ENCODE measurements at places on chromosomes 12 and 14.

DNA sequence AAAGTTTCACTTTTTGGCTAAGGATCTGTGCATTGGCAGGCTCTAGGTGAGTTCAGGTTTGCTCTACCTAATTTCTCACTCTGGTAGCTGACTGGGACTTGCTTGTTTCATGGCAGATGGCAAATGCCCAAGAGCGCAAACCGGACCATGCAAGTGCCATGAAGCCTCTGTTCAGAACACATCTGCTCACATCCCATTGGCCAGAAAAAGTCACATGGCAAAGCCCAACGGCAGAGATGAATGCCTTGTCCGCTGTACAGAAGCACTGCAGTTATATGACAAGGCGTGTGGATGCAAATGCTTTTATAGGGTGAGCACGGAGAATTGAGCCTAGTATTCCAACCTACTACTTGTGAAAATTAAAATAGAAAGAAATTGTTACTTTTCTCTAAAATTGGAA lies 202.2 kb upstream of the HMGA2 start:
- no peak for DNase-seq

GRCh38 chr12:53696285-53696654 lies 20.4 kb upstream of the ATP5MC2 start:
- DNase-seq = peak; percentile 90

GRCh38 chr14:80304125-80304766 lies 92.9 kb upstream of the DIO2 start:
- DNase-seq = no peak

DNA sequence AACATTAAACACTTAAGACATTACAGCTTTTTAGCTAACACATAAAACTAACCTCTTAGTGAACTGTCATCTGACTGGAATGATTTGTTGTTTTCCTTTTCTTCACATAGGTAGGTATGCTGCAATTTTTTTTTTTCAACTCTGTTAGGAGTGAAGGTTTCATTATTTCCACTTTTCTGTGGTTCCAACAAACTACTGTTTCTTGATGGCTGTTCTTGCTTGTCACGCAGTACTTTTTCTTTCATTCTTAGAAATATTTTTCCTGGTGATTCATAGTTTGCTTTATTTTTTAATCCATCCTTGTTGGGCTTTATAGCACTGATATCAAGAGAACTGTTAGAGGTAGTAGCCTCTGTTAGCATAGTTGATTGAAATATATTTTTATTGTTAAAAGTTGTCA lies 6.3 kb downstream of the MIS18BP1 start:
- DNase-seq = no peak

DNA sequence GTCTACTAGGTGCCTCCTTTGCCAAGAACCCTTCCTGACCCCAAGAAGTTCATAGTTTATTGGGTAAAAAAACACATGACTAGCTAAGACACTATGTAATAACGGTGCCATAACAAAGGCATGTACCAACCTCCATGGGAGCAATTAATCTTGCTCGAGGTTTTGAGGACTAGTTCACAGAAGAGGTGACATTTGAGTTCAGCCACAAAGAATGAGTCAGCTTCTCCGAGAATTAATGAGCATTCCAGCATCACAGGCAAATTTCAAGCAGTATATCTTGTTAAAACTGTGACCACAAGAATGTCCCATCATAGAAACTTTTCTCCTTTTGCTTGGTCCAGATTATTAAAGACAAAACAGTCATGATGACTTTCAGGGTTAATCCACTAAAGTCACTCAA lies 113.0 kb upstream of the RAP1B start:
- no peak for DNase-seq

DNA sequence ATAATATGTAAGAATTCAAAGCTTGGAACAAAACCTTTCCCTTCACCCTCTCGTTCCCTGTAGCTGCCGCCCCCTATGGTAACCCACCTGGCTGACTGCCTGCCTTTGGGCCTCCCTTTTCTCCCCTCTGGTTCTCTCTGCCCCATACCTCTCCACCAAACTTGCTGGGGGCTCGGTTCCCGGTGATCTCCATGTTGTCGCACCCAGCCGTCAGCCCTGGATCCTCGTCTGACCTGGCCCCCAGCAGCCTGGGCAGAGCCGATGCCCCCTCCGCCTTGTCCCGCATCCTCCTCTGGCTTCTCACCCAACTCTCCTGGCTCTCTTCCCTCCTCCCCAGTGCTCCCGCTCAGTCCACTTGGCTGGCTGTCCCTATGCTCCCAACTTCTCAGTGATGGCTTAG lies 4.5 kb downstream of the CYP46A1 start:
- no peak for DNase-seq

DNA sequence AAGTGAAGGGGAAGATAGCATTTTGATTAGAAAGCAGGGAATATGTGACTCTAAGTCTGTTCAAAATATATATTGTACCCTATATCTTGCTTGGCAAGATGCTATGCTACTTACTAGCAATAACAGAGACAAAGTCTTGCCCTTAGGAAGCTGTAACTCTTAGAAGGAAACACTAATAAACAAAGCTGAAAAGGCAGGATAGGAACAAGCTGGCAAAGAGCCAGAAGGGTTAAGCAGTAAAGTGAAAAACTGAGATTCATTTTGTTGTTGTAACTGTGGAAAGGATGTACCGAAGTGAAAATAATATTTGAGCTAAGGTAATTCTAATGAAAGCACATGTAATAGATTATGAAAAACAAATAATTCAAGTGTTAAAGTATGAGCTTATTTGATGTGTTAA lies 527.1 kb upstream of the FLRT2 start:
- DNase-seq = no peak

GRCh38 chr12:68428724-68429501 lies 96.8 kb upstream of the MDM1 start:
- no peak for DNase-seq

GRCh38 chr14:102058146-102058545 lies 28.7 kb downstream of the HSP90AA1 start:
- no peak for DNase-seq

DNA sequence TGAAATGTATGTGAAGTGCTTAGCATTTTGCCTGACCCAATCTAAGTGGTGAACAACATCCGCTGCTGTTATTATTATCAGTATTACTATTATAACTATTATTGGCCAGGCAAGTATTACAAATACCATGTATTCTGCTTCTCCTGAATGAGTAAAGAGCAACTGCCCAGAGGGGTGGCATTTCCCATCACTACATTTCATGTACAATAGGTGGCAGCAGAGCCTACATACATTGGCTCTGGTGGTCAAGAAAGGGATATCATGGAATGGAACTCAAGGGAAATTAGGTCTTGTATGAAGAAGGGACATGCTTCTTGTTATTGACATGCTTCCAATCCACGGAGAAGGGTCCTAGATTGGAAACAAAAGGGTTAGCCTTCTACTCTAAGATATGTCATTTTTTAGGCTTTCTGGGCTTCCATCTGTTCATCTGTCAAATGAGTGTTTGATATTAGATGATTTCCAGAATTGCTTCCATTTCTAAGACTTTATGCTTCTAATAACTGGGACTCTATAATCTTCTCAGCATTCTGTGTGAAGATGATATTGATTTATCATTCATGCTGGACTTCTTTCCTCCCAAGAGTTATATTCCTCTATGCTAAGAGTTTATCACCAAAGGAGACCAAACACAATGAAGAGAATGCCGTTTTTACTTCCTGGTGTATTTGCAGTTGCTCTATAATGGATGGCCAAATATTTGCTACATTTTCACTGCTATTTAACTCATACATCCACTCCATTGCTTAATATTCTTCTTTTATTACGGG lies 239.1 kb downstream of the SSPN start:
- DNase-seq = no peak

DNA sequence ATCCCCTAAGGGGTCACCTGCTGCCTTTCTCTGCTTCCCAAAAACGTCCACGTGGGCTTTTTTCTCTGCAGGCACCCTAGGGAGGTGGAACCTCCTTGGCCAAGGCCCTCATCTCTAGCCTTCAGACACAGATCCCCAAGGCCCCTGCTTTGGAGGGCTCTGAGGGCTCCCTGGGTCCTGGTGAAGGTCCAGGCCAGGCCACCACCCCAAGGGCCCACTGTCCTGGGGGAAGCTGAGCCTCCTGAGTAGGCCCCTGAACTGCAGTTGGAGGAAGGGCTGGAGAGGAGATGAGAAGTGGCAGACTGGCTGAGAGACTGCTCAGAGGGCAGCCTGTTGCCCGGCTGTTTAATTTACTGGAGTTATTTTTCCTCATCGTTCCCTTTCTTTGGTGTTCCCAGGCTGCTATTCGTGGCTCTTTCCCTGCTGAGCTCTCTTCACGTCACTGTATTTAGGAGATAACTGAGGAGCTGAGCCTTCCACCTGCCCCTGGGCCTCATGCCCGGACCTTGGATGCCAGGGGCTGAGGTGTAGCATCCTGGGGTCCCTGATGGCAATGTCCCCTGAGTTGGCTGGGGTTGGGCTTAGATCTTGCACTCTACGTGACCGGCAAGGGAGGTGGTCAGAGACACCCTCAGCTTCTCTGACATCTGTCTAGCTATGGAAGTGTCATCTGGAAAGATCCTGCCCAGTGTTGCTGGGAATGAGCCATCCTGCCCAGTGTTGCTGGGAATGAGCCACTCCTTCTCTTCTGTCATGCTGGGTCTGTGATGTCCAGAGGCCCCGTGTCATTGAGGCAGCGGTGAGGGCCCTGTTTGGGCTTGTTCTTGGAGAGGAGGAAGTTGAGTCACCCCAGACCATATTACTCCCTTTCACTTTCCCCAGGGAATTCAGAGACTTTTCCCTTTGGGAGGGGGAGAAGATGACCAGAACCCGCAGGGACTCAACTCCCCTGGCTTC lies 139.8 kb downstream of the TSPAN9 start:
- no peak for DNase-seq

- DNase-seq = no peak
Measured at GRCh38 chr12:115444346-115444745, 760.4 kb upstream of the TBX3 start.

- no peak for DNase-seq
Measured at GRCh38 chr12:28550757-28551704, 360.8 kb downstream of the CCDC91 start.

DNA sequence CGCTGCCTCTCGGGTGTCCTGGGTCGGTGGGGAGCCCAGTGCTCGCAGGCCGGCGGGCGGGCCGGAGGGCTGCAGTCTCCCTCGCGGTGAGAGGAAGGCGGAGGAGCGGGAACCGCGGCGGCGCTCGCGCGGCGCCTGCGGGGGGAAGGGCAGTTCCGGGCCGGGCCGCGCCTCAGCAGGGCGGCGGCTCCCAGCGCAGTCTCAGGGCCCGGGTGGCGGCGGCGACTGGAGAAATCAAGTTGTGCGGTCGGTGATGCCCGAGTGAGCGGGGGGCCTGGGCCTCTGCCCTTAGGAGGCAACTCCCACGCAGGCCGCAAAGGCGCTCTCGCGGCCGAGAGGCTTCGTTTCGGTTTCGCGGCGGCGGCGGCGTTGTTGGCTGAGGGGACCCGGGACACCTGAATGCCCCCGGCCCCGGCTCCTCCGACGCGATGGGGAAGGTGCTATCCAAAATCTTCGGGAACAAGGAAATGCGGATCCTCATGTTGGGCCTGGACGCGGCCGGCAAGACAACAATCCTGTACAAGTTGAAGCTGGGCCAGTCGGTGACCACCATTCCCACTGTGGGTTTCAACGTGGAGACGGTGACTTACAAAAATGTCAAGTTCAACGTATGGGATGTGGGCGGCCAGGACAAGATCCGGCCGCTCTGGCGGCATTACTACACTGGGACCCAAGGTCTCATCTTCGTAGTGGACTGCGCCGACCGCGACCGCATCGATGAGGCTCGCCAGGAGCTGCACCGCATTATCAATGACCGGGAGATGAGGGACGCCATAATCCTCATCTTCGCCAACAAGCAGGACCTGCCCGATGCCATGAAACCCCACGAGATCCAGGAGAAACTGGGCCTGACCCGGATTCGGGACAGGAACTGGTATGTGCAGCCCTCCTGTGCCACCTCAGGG lies 679 bp downstream of the ARF6 start:
- DNase-seq = peak; percentile 51

GRCh38 chr12:4046495-4046840 lies 173.3 kb upstream of the PARP11 start:
- DNase-seq = no peak

DNA sequence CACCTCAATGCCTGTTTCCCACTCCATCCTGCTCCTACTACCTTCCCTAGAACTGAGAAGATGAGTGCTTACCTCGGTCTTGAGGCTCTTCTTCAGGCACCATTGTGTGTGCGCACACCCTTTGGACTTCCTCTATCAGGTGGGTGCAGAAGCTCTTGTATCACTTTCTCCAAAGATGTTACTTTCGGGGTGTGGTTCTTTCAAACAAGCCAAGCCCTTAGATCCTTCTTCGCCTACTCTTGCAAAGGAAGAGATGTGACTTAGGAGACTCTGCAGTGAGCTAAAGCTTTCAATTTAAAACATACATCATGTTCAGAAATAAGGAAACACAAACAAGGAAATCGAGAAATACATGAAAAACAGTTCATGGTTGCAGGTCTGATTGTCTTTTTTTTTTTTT lies at the start of gene CLEC4C:
Gene CLEC4C (minus strand): TSS at position 130 of the 400 bp plus-strand sequence. CDS start 27 bp downstream, at position 103.
- no peak for DNase-seq

DNA sequence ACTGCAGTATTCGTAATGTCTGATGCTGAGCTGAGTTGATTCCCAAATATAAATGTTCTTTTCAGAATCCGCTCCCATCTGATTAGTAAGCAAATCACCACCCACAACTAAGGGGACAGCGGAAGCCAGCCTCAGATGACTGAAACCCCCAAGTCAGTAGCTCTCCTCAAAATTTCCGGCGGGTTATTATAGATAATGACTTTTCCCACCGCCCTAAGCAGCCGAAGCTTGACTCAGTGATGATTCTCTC lies 469 bp upstream of the LRFN5 start:
- DNase-seq = peak; percentile 49

DNA sequence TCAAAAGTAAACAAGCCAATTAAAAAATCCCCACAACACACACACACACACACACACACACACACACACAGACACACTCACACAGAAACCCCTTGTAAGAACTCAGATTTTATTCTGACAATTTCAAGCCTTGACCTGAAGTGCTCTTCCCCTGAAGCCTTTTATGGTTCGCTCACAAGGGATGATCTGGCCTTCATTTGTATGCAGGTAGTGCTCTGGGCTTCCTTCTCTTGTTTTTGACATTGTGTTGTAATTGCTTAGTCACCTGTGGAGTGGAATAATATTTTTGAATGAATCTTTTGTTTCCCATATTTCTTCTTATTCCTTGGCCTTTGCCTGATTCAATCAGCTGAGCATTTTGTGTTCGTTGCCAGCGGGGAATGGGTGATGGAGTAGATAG lies 83.3 kb upstream of the CSRP2 start:
- no peak for DNase-seq

- DNase-seq = no peak
Measured at GRCh38 chr12:105706321-105706972, 376.0 kb downstream of the C12orf75 start.

DNA sequence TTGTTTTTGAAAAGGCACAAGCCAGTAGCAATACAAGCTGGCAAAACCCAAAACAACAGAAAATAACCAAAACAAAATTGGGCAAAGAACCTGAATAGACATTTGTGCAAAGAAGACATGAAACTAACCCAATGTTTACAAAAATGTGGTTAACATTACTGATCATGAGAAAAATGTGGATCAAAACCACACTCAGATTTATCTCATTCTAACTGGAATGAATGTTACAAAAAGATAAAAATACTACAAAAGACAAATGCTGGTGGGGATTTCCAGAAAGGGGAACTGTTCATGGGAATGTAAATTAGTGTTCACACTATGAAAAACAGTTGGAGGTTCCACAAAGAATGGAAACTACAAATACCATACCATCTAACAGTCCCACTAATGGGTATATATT lies 26.6 kb downstream of the ASCL4 start:
- no peak for DNase-seq

GRCh38 chr12:130747867-130748740 lies 32.0 kb upstream of the RIMBP2 start:
- DNase-seq = peak; percentile 56

- DNase-seq = no peak
Measured at GRCh38 chr12:118534003-118534402, 157.6 kb downstream of the SUDS3 start.

All from NCI-H1092 (cell line).